ENCODE measurements at places on chromosomes 2 and 18.

DNA sequence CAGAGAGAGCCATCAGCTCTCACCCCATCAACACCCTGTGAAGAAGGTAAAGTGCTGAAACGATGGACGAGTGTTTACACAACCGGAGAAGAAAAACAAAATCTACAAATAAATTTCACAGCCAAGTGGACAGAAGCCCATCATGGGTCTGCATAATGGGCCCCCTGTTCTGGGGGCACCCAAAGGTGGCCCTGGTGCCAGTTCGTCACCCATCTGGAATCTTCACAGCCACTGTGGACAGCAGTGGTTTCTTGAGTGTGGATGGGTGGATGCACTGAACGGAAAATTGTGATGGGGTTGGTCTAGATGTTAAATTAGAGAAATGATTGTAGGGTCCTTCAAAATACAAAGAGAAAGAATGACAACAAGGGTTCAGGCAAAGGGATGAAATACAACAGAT lies 38.8 kb downstream of the ANKMY1 start:
- DNase-seq = no peak

DNA sequence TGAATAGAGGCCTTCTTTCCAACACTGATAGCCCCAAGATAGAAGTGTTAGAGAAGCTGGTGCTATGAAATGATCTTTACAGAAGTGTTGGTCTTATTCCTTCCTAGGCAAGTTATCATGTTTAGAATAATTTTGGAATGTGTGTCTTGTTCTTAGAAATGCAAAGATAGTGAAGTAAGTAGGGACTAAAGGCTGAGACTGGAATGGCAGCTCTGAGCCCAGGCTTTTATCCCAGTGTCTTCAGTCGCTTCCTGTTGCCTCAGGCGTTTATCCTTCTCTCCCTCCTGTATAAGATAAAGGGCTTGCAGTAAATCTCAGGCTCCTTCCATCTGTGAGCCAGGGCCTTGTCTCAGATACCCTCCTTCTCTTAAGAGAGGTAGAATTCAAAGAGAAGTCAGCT lies 218.1 kb downstream of the TPGS2 start:
- DNase-seq = no peak

DNA sequence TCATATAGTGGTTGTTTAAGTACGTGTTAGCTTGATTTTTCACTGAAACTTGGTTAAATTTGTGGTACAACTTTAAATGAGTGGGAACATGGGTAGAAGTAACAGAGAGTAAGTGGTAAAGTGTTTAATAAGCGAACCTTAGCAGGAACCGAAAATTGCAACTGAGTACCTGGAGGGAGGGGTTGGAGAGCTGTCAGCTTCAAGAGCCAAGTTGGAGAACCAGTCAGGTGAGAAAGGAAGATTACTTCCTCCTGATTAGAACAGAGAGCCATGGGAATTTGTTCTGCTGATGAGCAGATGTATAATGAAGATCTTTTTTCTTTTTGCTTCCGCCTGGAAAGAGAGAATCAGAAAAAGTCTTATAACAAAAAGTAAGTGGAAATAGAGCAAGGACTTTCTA lies 158.4 kb upstream of the CDH7 start:
- no peak for DNase-seq

DNA sequence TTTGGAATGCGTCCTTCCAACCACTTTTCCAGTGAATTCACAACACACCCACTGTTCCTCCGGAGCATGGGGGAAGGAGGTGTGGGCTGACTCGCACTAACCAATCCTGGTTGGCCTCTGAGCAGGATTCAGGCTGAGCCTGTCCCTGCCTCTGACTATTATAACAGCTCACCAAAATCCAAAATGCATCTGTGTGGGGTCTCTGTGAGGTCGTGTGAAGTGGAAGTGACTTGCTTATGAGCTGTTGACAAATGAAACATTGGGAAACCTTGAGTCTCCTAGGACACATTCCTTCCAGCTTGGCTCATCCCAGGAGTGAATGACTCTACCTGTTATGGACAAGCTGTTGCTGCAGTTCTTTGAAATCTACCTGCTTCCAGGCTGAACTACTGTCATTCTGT lies 1.5 kb downstream of the CIDEA start:
- no peak for DNase-seq

DNA sequence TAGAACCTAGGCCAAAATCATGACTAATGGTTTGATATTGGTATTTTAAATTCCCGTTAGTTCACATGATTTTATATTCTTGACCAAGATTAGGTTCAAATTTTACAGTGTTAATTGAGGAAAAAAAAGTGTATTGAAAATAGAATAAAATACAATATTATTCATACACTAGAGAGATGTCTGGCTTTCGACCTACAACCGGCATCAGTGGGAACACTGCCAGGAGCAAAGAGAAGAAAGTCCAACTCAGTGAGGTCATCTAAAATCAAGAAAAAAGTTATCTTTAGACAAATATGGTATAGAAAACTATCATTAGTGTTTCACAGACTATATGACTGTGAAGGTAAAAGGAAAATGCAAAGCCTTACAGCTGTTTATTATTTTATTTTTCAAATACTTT lies 81.5 kb downstream of the PIGN start:
- DNase-seq = no peak

GRCh38 chr2:220446106-220446712 lies 818.8 kb downstream of the SLC4A3 start:
- no peak for DNase-seq

DNA sequence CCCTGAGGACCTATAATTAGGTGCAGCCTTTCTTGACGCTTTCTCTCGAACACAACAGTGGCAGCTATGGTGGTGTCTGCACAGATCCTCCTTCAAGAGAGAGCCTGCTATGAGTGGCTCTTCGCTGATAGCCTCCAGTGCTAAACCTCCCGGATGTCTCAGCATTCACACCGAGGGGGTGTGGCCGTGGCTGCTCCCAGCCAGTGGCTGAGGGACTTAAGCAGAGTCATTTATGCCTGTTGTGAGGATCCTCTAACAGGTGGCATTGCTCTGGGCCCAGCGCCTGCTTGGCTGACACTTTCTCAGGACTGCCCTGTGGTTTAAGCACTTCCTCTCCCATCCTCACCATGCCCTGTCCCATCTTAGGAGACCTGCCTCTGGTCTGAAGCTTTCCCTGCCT lies 592.0 kb upstream of the LRRTM1 start:
- DNase-seq = no peak

GRCh38 chr2:831225-831536 lies 119.5 kb upstream of the SNTG2 start:
- no peak for DNase-seq

DNA sequence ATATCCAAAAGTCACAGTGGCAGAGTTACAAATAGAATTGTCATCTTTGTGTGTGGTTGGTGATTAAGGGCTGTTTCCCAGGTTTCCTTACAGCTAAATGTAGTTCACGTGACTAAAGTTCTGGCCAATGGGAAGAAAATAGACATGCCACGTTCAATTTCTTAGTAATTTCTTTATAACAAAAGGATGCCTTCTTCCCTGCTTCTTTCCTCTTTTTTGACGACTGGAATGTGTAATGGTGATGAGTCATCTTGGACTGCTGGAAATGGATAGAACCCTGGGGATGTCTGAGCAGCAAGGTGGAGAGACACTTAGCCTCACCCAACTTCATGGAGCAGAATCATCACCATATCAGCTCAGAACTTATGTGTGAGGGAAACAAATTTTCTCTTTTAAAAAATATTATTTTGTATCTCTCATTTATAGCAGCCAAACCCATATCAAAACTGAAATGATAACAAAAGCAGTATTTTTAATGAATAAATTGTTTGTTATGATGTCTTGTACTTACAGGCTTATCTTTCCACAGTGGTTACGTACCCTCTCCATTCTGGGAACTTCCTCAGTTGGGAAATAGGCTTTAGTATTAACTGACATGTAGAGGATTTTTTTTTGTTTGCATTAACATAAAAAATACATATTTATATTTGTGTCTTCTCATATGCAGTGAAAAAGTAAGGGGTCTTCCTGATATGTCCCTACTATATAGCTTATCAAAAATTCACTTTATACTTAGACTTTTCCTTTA lies 91.1 kb upstream of the CDH2 start:
- no peak for DNase-seq

GRCh38 chr18:57273194-57273593 lies 79.2 kb upstream of the ST8SIA3 start:
- no peak for DNase-seq

GRCh38 chr2:65636813-65637483 lies 204.5 kb upstream of the SPRED2 start:
- DNase-seq = no peak

GRCh38 chr2:236479814-236480213 lies 89.8 kb upstream of the ACKR3 start:
- DNase-seq = no peak

GRCh38 chr2:51368250-51368649 lies 336.3 kb upstream of the NRXN1 start:
- DNase-seq = no peak

All from frontal cortex (tissue), 4 donors.